ENCODE measurements at places on chromosomes 3 and 15.

- DNase-seq, result no peak
Measured at GRCh38 chr3:193874512-193874911, 261.4 kb upstream of the HES1 start.

- DNase-seq, result no peak
Measured at GRCh38 chr15:31031471-31032067, 40.1 kb upstream of the MTMR10 start.

DNA sequence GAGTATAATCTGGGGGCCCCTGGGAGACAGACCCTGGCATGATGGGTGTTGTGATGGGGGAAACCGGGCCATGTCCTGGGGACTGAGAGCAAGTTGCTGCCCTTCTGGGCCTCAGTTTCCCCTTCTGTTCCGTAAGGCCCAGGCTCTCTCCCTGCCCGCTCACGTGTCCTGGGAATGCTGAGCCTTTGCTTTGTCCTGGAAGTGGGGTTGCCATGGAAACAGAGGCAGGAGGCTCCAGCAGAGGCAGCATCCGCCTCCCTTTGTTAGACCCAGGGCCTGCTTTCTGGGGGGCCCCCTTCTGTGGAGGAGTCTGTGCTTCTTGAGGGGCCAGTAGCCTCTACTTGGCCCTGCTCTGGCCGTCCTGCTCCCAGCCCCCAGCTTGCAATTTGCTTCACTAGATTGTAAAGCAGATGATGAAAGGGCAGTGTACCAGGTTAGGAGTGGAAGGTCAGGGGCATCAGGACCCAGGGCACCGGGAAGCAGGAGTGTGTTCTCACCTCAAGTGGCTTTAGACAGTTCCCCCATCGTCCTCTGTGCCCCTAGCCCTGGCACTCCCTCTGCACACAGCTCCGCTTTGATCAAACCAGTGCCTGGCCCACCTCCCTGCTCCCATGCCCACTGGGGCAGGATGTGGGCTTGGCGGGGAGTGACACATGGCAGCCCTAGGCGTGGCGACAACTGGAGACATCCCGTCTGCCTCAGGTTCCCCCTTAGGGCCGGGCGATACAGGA is 105.6 kb downstream of the FBLN2 start:
- DNase-seq, result no peak

DNA sequence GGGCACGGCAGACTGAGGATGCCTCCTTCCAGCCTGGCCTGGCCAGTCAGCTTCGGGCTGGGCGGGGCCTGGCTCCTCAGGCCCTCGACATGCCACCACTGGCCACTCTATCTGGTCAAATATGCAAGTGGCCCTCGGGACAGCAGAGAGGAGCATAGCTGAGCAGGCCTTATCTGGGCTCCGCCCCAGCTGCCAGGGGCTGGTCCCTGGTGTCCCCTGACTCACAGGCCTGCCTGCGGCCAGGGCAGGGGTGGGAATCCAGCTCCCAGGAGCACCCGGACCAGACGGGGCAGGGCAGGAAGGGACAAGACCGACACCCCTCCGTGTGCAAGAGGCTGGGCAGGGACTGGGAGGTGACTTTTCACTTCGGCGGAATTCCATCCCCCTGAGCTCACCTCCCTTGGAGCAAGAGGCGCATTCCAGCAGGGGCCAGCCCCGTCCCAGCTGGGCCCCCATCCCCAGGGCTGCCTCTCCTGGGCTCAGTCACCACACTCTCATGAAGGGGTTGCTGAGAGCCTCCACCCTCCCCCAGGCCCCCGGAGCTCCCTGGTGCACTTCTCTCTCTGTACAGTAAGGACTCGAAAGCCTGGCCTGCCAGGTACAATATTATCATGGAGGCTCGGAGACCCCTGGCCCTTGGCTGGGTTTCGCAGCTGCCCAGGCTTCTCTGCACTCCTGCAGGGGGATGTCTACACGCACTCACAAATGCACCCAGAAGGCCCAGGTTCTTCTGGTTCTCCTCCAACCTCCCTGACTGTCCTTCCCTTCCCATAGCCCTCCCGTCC is 29.5 kb downstream of the WNT7A start:
- no peak for DNase-seq

DNA sequence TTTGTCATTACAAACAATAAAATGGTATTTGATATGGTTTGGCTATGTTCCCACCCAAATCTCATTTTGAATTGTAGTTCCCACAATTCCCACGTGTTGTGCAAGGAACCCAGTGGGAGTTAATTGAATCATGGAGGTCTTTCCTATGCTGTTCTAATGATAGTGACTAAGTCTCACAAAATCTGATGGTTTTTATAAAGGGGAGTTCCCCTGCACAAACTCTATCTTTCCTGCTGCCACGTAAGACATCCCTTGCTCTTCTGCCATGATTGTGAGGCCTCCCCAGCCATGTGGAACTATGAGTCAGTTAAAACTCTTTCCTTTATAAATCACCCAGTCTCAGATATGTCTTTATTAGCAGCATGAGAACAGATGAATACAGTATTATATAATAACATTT is 15.4 kb upstream of the AADAC start:
- DNase-seq, result no peak

- no peak for DNase-seq
Measured at GRCh38 chr3:170205302-170205701, 16.9 kb upstream of the PRKCI start.

GRCh38 chr3:178083906-178084866 is 452.1 kb upstream of the KCNMB2 start:
- peak; percentile 34 for DNase-seq

DNA sequence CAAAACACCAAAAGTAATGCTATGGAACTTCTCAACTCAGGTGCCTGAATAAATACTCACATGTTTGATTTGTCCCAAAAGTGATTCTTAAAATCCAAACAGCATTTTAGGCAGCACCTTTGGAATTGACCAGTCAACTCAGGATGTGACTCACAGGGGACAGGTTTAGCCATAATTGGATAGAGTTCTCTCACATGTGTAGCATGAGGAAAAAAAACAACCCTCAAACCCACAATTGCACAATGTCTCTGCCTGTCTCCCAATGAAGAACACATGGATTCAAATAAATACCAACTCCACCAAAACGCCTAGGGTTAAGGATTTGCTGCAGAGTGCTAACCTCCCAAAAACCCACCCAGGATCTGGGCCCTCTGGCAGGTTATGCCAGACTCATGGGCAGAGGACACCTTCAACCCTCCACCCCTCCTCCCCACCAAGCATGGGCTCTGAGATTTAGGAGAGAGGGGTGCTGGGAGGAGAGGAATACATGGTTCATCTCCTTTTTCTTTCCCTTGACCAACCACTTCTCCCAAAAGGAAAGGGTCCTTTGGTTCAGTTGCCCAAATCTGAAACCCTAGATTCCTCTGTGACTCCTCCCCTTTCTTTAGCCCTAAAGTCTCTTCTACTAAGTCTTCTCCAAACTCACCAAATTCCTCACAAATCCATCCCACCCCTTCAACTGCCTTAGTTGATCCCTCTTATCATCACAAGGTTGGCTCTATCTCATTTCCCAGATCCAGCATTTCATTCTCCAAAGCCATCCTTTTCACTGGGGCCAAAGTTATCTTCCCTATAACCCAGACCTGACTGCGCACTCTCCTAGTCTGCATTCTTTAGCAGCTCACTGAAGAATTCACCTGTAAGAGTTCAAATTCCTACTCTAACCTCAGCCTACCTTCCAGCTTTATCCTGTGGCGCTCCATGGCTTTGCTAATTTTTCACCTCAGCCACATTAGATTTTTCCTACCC is 7.7 kb downstream of the RYK start:
- DNase-seq, result no peak

- no peak for DNase-seq
Measured at GRCh38 chr3:197974016-197974415, 14.0 kb downstream of the LMLN start.

DNA sequence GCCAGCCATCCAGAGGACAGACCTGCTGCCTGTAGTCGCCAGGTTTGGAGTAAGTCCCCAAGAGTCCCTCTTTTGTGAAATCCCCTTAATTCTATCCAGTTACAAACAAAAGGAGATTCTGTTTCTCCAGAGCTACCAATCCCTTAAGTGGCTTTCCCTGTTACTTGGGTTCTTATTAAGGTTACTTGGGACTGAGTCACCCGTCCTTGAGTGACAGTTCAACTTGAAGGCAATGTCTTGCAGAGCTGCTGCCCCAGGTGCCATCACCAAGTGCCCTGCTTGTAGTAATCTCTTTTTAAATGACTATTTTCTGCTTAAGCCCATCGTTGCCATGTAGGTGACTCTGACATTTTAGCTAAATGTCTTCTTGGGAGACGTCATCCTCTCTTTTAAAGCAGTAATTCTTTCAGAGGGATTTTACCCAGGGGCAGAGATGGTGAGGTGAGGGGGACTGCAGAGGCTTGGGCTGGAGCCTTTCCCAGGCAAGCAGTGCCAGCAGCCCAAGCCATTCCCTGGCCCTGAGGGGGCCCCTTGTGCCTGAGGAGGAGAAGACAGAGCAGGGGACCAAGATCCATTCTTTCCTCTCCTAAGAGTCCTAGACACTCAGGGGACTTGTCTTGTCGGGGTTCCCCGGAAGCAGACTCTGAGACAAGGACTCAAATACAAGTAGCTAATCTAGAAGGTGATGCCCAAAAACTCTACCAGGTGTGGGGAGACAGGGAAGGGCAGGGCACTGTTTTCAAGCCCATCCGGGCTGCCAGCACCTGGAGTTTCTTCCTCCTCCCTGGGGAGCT is 253.7 kb downstream of the PLCL2 start:
- DNase-seq, result no peak

DNA sequence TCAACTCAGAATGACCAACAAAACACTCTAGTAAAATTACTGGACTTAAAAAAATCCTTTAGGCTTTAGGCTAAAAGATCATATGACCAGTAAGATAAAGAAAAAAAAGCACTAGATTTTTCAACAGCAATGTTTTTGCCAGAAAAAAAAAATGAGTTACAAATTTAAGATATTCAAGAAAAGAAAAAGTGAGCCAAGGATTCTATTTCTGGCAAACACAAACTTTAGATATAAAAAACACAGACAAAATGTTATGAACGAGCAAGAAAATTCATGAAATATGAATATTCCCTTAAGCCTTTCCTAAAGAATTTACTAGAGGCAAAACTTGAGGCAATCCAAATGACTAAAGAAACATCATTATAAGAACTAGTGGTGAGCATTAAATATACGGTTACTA is 8.6 kb downstream of the GOLGB1 start:
- DNase-seq, result no peak

GRCh38 chr3:45330510-45331295 is 57.7 kb upstream of the LARS2 start:
- no peak for DNase-seq

- no peak for DNase-seq
Measured at GRCh38 chr3:147630921-147631415, 221.8 kb downstream of the ZIC1 start.

DNA sequence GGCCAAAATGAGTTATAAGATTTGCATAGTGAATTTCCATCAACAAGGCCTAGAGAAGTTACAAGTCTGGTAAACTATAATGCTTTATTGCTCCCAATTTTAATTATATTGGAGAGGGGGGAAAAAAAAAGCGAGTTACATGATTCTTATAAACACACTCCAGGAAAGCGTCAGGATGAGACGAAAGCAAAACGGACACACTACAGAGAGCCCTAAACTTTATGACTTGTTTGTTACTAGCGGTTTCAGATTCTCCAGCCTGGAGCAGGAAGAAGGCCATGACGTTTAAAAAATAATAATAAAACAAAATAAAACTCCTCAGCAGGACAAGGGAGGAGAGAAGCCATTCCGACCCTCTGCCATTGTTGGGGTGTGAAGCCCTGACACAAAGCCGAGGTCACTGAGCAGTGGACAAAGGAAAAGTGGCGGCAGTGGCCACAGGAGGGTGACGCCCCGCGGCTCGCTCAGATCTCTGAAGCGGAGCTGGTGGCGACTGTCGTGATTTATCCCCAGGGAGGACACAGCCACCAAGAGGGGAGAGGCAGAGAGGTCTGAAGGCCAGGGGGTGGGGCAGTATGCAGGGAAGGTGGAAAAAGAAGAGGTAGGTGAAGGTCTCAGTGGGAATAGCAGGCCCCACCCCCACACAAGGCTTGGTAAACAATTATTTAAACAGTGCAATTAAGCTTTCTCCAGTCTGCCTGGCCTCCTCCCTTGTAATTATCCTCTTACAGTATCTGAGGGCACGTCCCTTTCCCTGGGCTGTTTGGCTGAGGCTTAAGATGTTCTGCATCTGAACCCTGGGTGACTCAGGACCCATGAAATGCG is 45.3 kb downstream of the ADAMTS9 start:
- no peak for DNase-seq

GRCh38 chr15:42403389-42403788 is 44.1 kb downstream of the CAPN3 start:
- DNase-seq, result no peak

- DNase-seq, result no peak
Measured at GRCh38 chr15:50275091-50275490, 9.6 kb upstream of the HDC start.

DNA sequence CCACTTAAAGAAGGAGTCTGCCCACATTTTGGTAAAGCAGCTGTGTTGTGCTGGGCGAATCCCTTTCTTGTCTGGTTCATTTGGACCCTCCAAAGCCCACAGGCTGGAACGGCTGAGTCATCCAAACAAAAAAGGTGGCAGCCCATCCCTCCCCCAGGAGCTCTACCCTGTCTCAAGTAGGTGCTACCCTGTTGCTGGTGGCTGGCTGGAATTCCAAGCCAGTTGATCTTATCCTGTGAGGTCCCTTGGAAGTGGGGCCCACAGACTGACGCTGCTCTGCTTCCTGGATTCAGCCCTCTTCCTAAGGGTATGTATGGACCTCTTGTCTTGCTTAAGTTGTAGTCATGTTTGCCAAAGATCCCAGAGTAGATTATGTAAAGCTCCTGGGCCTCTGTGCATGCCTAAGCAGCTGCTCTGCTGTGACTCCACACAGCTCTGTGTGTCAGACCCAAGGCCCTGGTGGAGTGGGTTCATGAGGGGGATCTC is 44.5 kb downstream of the CCR1 start:
- no peak for DNase-seq

- no peak for DNase-seq
Measured at GRCh38 chr15:60591496-60592370, 112.8 kb upstream of the ICE2 start.

DNA sequence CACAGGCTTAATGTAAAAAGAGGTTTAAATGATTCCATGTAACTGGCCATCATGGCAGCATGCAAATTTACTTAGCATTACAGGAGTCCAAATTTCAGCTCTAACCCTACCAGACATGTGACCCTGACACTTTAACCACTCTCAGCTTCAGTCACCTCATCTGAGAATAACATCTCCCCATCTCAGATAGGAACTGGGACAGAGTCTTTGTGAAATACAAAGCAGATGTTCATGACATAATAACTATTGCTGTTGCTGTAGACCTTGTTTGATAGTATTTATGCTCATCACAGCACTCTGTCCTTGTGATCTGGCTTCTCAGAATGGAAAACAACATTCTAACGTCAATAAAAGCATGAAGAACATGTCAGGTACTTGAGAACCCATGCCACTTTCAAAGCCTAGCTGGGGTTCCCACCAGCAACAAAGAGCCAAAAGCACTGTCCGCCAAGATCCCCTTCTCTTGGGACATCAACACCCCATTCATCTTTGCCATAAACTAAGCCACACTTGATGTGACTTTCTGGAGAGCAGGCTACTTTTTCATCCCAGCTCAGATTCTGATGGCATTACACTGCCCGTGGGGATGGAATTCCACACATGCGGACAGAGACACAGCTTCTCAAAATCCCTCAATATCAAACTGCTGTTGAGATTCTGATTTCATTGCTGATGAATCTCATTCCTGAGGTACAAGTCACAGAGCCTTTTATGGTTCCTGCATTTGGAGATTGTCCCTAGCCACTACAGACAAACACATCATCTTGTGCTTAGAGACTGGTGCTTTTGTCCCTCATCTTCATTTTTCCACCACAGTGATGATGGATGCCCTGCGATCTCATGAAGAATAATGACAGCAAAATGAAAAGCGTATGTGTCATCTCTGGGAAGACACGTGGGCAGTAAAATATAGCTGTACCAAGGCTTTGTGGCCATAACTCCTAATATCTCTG is 202.7 kb downstream of the TNIK start:
- no peak for DNase-seq

Data from NCI-H1092 (cell line).